ENCODE measurements at places on chromosomes 1 and 21. TPM values are rescaled to one million over a fixed set of nuclear protein-coding genes. Genes with fewer than 3 reads are reported as not detected.
A peak's percentile ranks its signal among the peaks of the same experiment; 100 is the strongest.

Gene CCDC27
- total RNA-seq: not detected

Gene TMPRSS15
- not detected for total RNA-seq

Gene TIAM1
- 23.1 TPM for total RNA-seq

Gene DISP1
- 2.5 TPM for total RNA-seq

Gene PADI1
- 0.20 TPM for total RNA-seq

Gene KRTAP11-1
- not detected for total RNA-seq

Gene TSNAX
- 39.8 TPM for total RNA-seq

DNA sequence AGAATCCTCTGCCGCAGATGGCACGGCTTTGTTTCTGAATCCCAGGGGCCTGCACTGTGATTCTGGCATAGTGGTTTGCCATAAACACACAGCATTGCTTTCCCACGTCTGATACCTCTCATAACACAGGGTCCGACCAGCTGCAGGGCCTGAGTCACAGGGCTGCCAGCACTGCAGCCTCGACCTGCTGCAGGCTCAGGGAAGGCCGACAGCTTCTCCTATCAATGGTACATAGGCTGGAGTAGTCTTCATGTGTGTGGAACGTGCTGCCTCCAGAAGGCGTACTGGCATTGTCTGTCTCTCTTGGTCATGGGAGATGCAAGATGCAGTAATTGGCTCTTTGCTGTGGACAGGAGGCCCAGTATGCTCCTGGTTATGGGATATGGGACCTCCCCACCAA is 53.5 kb upstream of the PDE9A start:
- no peak overlapping the region for H3K4me3 ChIP-seq
- H3K36me3 ChIP-seq: no peaks in the 10 kb centered on the region
- H3K4me1 ChIP-seq: no peaks in the 10 kb centered on the region
- H3K27ac ChIP-seq: no peak overlapping the region
- no peak for DNase-seq

DNA sequence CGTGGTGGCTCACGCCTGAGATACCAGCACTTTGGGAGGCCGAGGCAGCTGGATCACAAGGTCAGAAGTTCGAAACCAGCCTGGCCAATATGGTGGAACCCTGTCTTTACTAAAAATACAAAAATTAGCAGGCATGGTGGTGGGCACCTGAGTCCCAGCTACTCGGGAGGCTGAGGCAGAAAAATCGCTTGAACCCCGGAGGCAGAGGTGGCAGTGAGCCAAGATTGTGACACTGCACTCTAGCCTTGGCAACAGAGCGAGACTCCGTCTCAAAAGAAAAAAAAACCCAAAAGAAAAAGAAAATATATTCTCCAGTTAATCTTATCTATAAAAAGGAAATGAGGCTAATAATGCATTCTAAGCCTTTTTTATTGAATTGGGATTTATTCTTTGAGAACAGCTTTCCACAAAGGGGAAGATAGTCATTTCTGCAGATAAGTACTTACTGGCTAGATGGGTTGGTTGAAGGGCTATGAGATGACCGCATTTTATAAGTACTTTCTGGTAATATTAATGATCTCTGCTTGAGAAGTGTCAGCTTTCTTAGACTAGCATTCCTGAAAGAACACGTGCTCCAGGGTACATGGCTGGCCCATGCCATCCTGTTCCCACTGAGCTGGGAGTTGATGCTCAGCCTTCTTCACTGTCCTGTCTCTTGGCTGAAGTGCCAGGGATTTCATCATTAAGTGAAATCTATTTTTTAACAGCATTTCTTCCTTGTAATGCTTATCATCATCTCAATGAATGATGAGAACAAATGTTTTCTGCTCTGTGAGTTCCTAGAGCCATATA is 57.9 kb downstream of the SASS6 start:
- no peaks in the 10 kb centered on the region for H3K27me3 ChIP-seq
- H3K27ac ChIP-seq: no peak overlapping the region
- no peak for DNase-seq
- H3K4me1 ChIP-seq: no peaks in the 10 kb centered on the region
- H3K4me3 ChIP-seq: no peak overlapping the region

GRCh38 chr21:17441370-17441769 is 71.5 kb upstream of the CXADR start:
- peaks cover 4% of the 10 kb centered on the region for H3K4me1 ChIP-seq
- H3K4me3 ChIP-seq: no peak overlapping the region
- DNase-seq: no peak
- no peaks in the 10 kb centered on the region for H3K36me3 ChIP-seq

DNA sequence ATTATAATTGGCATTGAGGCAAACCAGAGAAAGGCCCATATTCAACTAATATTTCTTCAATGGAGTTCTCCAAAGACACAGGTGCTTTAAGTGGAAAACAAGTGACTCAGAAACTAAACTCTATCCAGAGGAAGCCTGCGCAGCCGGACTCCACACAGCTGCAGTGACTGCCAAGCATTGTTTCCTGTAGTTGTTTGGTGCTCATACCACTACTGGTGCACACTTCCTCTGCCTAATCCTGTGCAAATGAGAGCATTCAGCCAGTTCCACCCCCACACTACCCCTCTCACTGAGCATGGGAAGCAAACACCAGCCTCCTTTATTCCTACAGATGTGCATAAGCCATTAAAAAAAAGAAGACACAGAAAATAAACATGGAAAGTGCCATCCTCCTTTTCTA is 102.9 kb downstream of the VAV3 start:
- no peak for DNase-seq
- H3K27me3 ChIP-seq: no peaks in the 10 kb centered on the region
- H3K4me3 ChIP-seq: no peak overlapping the region
- peaks cover 6% of the 10 kb centered on the region for H3K4me1 ChIP-seq
- no peak overlapping the region for H3K27ac ChIP-seq

- no peak overlapping the region for H3K4me3 ChIP-seq
- H3K4me1 ChIP-seq: peaks cover 26% of the 10 kb centered on the region
- H3K36me3 ChIP-seq: no peaks in the 10 kb centered on the region
- no peak for DNase-seq
Measured at GRCh38 chr1:17561561-17561985, 22.1 kb downstream of the ARHGEF10L start.

- peaks cover 2% of the 10 kb centered on the region for H3K36me3 ChIP-seq
- no peaks in the 10 kb centered on the region for H3K27me3 ChIP-seq
- H3K4me1 ChIP-seq: no peaks in the 10 kb centered on the region
- H3K4me3 ChIP-seq: no peak overlapping the region
- peak; percentile 40 for DNase-seq
Measured at GRCh38 chr1:155648207-155649147, 38.5 kb downstream of the MSTO1 start.

DNA sequence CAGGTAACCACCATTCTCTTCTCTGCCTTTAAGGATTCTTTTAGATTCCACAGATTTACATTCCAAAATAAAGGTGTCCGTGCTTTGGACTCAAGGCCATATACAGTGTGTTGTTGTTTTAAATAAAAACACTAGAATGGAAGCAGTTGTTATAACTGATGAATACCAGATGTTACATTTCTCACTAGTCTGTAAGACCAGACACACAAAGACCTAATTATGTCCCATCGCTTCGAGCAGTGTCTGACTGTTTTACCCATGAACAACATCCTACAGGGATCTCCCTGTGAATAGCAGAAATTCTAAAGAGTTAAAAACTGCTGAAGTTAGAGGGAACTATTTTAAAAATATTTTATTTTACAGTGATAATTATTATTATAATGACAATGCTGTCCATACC is 574.7 kb upstream of the ZP4 start:
- H3K4me1 ChIP-seq: no peaks in the 10 kb centered on the region
- H3K27ac ChIP-seq: no peak overlapping the region
- no peak for DNase-seq
- H3K4me3 ChIP-seq: no peak overlapping the region
- H3K36me3 ChIP-seq: peaks cover 2% of the 10 kb centered on the region

DNA sequence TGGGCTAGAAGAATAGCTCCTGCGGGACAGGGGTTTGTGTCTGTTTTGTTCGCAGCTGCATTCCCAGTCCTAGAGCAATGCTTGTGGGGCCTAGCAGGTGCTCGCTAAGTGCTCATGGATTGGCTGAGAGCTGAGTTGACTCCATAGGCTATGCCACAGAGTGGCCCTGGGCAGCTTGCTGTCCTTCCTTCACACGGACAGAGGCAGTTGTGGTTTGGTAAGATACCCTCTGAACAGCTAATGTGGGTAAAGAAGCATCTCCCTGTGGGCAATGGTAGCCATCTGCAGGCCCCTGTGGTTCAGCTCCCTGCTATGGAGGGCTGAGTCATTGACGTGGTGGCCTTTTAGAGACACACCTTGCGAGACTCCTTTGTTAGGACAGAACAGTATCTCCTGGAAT is 23.5 kb upstream of the LBR start:
- H3K27me3 ChIP-seq: no peaks in the 10 kb centered on the region
- H3K27ac ChIP-seq: no peak overlapping the region
- peaks cover 5% of the 10 kb centered on the region for H3K4me1 ChIP-seq
- no peak overlapping the region for H3K4me3 ChIP-seq
- H3K36me3 ChIP-seq: no peaks in the 10 kb centered on the region

DNA sequence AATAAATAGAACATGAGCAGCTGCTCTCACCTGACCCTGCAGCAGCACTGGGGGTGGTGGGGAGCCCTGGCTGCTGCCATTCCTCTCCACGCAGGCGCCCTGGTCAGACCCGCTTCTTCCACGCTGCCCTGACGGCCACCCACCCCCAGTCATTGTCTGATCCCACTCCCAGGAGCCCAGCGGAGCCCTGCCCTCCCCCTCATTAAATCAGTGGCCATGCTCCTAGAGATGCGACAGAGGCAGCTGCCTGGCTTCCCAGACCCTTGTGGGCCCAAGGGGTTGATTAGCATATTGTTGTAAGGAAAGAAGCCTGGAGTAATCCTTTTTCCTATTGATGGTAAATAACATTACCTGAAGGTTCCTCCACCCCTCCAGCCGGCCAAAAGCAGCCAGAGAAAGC is 301.5 kb downstream of the RRAGC start:
- H3K4me1 ChIP-seq: peaks cover 4% of the 10 kb centered on the region
- H3K27ac ChIP-seq: no peak overlapping the region
- H3K4me3 ChIP-seq: peak overlapping the region; percentile 66
- no peaks in the 10 kb centered on the region for H3K36me3 ChIP-seq
- DNase-seq: peak; percentile 47
- H3K27me3 ChIP-seq: no peaks in the 10 kb centered on the region

DNA sequence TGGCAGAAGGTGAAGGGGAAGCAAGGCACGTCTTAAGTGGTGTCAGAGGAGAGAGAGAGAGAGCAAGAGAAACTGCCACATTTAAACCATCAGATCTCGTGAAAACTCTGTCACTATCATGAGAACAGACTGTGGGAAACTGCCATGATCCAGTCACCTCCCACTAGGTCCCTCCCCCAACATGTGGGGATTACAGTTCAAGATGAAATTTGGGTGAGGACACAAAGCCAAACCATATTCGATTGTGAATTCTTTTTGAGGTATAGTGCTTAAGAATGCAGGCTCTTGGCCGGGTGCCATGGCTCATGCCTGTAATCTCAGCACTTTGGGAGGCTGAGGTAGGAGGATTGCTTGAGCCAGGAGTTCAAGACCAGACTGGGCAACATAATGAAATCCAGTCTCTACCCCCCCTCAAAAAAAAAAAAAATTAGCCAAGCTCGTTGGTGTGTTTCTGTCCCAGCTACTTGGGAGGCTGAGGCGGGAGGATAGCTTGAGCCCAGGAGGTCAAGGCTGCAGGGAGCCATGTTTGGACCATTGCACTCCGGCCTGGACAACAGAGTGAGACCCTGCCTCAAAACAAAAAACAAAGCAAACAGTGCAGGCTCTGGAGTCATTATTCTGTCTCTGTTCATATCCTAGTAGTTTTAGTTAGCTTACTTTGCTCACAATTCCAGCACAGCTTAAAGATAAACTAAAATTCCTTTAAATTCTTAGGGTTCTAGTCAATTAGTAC is 6.0 kb downstream of the ZCCHC17 start:
- H3K27ac ChIP-seq: no peak overlapping the region
- H3K4me3 ChIP-seq: no peak overlapping the region

DNA sequence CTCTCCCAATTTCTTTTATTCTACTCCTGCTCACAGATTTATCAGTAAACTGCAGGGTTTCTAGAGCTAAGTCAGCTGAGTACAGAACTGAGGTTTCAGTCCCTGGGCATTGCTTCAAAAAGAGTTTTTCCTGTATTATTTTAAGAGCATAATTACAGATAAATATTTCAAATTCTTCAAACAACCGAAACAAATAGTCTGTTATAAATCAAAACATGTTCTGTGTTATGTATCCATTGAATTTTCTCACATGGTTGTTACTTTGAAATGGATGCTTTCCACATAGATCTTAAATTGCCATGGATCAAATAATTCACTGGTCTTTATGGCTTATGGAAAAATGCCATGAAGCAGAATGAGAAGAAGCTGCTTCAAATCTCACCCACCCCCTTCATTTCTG is 64.5 kb downstream of the LRRC8C start:
- H3K4me1 ChIP-seq: 0 out of 2 replicates have a peak, but pooled peaks cover 3% of the 10 kb centered on the region
- H3K36me3 ChIP-seq: no peaks in the 10 kb centered on the region
- no peak overlapping the region for H3K27ac ChIP-seq
- no peak for DNase-seq
- no peak overlapping the region for H3K4me3 ChIP-seq

DNA sequence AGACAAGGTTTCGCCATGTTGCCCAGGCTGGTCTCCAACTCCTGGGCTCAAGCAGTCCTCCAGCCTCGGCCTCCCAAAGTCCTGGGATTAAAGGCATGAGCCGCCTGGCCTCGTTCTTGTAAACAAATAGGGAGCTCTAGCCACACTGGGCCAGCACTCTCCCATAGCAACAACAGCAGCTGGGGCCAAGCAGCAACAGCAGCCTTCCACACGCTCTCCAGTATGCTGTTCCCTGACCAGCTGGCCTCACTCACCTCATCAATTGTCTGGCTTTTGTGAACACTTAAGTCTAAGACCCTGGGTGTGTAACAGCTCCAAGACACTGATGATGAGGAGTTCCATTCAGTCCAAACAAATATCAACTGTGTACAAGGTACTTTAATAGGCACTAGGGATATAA is 16.9 kb upstream of the GLIS1 start:
- DNase-seq: no peak
- H3K36me3 ChIP-seq: peaks cover 4% of the 10 kb centered on the region
- no peaks in the 10 kb centered on the region for H3K27me3 ChIP-seq
- no peak overlapping the region for H3K4me3 ChIP-seq
- H3K4me1 ChIP-seq: no peaks in the 10 kb centered on the region
- H3K27ac ChIP-seq: no peak overlapping the region

DNA sequence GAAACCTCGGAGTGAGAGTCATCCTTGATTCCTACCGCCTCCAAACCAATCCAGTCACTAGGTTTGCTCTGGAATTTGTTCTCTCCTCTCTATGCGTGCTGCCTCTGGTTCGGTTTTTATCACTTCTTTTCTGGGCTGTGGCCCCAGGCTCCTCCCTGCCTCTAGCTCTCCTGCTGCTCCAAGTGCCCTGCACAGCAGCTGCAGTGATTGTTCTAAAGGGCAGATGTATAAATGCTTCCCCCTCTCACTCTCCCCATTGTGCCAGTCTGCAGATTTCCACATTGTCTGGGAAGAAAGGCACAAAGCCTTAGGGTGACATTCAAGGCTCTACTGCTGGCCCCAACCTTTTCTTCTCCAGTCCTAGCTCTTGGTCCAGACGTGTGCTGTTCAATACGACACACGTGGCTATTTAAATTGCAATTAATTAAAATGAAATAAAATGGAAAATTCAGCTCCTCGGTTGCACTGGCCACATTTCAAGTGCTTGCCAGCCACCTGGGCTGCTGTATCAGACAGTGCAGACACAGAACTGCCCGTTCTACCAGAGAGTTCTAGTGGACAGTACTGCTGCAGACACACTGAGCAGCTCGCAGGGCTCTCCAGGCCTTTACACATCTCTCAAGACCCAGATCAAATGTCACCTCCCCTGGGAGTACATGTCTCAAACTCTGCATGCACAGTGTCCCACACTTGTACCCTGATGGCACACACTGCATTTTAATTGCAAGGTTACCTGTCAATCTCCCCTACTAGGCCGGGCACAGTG is 12.4 kb downstream of the TRIM62 start:
- no peaks in the 10 kb centered on the region for H3K27me3 ChIP-seq
- DNase-seq: no peak
- H3K36me3 ChIP-seq: peaks cover 14% of the 10 kb centered on the region
- no peaks in the 10 kb centered on the region for H3K4me1 ChIP-seq
- no peak overlapping the region for H3K4me3 ChIP-seq
- no peak overlapping the region for H3K27ac ChIP-seq

All from H9 (cell line).